Activated T-cell treated with anti-CD3 and anti-CD28 coated beads, Interleukin-2, amount 50 U/mL, for 72 hours (primary cell): ENCODE measurements at places on chromosomes 12 and 14. TPM values are rescaled to one million over a fixed set of nuclear protein-coding genes. Genes with fewer than 3 reads are reported as not detected.

Gene TUNAR
- total RNA-seq = not detected

Gene SLC5A8
- total RNA-seq = not detected

Gene PLXNC1
- total RNA-seq = 14.1 TPM

Gene TAS2R20
- total RNA-seq = 2.1 TPM

Gene IAPP
- total RNA-seq = not detected

Gene ENTPD5
- total RNA-seq = 11.7 TPM

Gene LRIG3
- total RNA-seq = 0.19 TPM

Gene C12orf50
- total RNA-seq = 0.36 TPM

Gene INHBC
- not detected for total RNA-seq

Gene SMAGP
- total RNA-seq = 0.86 TPM

- no peak overlapping the region for H3K27ac ChIP-seq
- H3K4me1 ChIP-seq = no peaks in the 10 kb centered on the region
- no peak overlapping the region for H3K4me3 ChIP-seq
- H3K27me3 ChIP-seq = peaks cover 4% of the 10 kb centered on the region
- H3K36me3 ChIP-seq = no peaks in the 10 kb centered on the region
Observed at GRCh38 chr12:106035421-106035820, 103.3 kb downstream of the NUAK1 start.

GRCh38 chr12:70880744-70881143 lies 39.8 kb downstream of the PTPRR start:
- no peak for DNase-seq
- H3K27ac ChIP-seq = no peak overlapping the region
- H3K4me1 ChIP-seq = no peaks in the 10 kb centered on the region
- no peaks in the 10 kb centered on the region for H3K36me3 ChIP-seq

DNA sequence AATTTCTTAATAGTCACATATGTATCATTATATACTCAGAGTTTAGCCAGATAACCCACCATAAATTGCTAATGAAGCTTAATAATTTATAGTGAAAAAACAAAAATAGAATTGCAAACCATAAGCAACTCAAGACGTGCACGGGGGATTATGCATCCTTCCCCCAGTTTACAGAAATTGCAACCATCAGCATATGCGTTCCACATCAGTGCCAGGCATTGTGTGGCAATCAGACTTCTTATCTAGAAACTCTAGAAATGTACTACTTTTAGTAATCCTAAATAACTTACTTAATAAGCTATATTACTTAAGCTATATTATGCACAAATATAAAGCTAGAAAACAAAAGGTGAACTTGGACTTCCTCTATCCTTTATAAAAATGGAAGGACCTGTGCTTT lies 115.8 kb downstream of the CRADD start:
- peaks cover 23% of the 10 kb centered on the region for H3K4me1 ChIP-seq
- DNase-seq = no peak
- H3K4me3 ChIP-seq = no peak overlapping the region
- peaks cover 10% of the 10 kb centered on the region for H3K36me3 ChIP-seq
- no peak overlapping the region for H3K27ac ChIP-seq
- no peaks in the 10 kb centered on the region for H3K27me3 ChIP-seq

- DNase-seq = no peak
- H3K36me3 ChIP-seq = peaks cover 4% of the 10 kb centered on the region
- peaks cover 33% of the 10 kb centered on the region for H3K27me3 ChIP-seq
- H3K4me3 ChIP-seq = no peak overlapping the region
- no peaks in the 10 kb centered on the region for H3K4me1 ChIP-seq
- no peak overlapping the region for H3K27ac ChIP-seq
Observed at GRCh38 chr12:2226641-2227040, 173.9 kb downstream of the CACNA1C start.

DNA sequence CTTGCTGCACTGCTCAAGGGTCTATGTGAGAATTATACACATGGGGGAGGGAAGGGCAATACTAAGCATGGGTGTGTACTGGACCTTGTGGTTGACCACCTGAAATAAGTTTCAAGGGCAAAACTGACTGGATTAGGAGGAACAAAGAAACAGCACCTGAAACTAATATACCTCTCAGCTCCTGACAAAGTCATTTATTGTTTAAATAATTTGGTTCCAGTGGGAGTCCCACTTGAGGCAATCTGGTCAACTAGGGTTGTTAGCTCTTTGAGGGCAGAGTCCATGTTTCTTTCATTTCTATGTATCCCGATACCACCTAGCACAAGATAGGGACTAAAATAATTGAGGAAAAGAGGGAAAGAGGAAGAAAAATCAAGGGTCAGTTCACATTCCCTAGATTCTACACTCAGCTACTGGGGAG lies 45.5 kb downstream of the STXBP6 start:
- no peak overlapping the region for H3K4me3 ChIP-seq
- H3K36me3 ChIP-seq = no peaks in the 10 kb centered on the region
- H3K27me3 ChIP-seq = peaks cover 11% of the 10 kb centered on the region
- no peak for DNase-seq
- H3K4me1 ChIP-seq = no peaks in the 10 kb centered on the region

GRCh38 chr12:12542286-12542685 lies 20.4 kb downstream of the DUSP16 start:
- no peak for DNase-seq
- H3K36me3 ChIP-seq = peaks cover 3% of the 10 kb centered on the region
- no peak overlapping the region for H3K27ac ChIP-seq
- peaks cover 20% of the 10 kb centered on the region for H3K4me1 ChIP-seq
- no peaks in the 10 kb centered on the region for H3K27me3 ChIP-seq

DNA sequence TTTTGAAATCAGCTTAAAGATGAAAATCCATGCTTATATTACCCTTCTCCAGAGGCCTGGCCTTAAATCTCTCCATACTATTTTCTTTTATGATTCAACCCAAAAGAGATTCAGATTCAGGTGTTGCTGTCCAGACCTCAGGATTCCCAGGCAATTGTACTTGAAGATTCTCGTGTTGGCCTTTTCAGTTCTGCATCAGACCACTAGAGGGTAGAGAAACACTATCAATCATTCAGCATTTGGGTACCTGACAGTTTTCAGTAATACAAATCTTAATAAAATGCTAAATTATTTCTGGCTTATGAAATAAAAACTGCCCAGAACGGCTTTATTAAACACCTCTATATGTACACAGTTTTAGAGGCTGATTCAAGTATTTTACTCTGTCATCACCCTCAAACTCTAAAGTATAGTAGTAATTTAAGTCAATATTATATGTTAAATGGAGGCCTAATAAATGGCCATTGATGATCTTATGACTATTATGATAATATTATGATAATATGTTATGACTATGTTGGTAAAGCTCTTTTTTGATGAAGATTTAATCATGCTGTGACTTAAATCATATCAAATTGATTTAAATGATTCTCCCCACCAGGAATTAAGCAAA lies 301.1 kb downstream of the DUSP6 start:
- H3K36me3 ChIP-seq = peaks cover 18% of the 10 kb centered on the region
- H3K27ac ChIP-seq = no peak overlapping the region
- H3K4me3 ChIP-seq = no peak overlapping the region
- H3K27me3 ChIP-seq = no peaks in the 10 kb centered on the region

DNA sequence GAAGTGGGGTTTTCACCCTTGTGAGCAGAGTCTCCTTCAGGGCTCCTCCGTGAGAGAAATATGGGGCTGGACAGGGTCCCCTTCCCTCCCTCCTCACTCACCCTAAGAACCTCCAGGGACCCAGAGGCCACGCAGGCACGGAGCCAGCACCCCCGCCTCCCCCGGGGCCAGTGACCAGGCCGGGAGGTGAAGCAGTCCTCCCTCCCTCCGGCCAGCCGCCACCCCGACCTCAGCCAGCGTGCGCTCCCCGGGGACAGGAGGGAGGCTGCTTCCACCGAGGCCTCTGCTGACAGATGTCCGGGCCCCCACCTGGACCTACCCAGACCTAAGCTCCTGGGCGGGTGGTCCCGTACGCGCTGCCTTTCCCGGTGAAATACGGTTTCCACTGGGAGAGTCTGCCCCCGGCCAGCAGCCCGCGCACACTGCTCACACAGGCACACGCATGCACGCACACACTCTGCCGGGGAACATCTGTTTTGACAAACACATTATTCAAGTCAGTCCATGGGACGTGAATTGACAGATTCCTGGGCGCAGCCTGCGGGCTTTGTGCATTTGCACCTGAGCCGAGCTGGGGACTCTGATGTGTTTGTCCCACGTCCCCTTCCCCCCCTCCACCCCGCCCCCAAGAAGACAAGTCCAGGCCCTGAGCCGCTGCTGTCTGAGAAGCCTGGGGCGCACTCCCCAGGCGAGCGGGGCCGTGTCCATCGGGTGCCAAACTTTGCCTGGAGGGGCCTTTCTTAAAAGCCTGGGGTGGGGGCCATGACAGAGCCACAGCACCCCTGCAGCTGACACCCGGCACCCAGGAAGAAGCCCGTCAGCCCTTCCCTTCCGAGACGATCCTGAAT lies 725 bp downstream of the RIMBP2 start:
- H3K4me1 ChIP-seq = no peaks in the 10 kb centered on the region
- peak overlapping the region; percentile 37 for H3K4me3 ChIP-seq

- no peaks in the 10 kb centered on the region for H3K27me3 ChIP-seq
- H3K27ac ChIP-seq = peak overlapping the region; percentile 80
- peaks cover 35% of the 10 kb centered on the region for H3K36me3 ChIP-seq
- peak overlapping the region; percentile 92 for H3K4me3 ChIP-seq
- DNase-seq = no peak
- H3K4me1 ChIP-seq = peaks cover 52% of the 10 kb centered on the region
Observed at GRCh38 chr12:56188778-56189098, 545 bp downstream of the SMARCC2 start.

- H3K4me3 ChIP-seq = no peak overlapping the region
- no peak for DNase-seq
- no peak overlapping the region for H3K27ac ChIP-seq
- peaks cover 9% of the 10 kb centered on the region for H3K4me1 ChIP-seq
- no peaks in the 10 kb centered on the region for H3K36me3 ChIP-seq
- H3K27me3 ChIP-seq = peaks cover 49% of the 10 kb centered on the region
Observed at GRCh38 chr12:111028830-111029229, 108.5 kb upstream of the MYL2 start.

GRCh38 chr14:87066221-87066817 lies 926.7 kb downstream of the GALC start:
- no peak overlapping the region for H3K4me3 ChIP-seq
- no peaks in the 10 kb centered on the region for H3K4me1 ChIP-seq
- no peaks in the 10 kb centered on the region for H3K27me3 ChIP-seq
- DNase-seq = no peak
- H3K27ac ChIP-seq = no peak overlapping the region

DNA sequence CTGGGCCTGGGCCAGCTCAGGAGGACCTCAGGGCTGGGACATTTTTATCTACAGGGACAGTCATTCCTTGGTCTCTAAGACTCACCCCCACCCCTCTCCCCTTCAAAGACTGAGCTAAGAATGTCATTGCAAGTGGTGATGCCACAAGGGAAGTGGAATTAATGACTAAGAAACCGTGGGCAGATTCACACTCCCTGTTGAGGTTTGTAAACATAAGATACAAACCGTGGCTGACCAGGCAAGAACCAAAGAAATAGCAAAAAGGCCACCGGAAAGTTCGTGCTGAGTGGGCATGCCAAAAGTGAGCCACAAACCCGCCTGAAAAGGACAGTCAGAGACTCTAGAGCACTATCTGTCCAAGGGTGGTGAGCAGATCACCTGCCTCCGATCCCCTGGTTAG lies 25.7 kb downstream of the NUAK1 start:
- peaks cover 11% of the 10 kb centered on the region for H3K4me1 ChIP-seq
- H3K36me3 ChIP-seq = no peaks in the 10 kb centered on the region
- H3K27ac ChIP-seq = peak overlapping the region; percentile 58
- H3K4me3 ChIP-seq = no peak overlapping the region
- H3K27me3 ChIP-seq = peaks cover 31% of the 10 kb centered on the region

GRCh38 chr12:65208964-65209654 lies 39.7 kb downstream of the LEMD3 start:
- DNase-seq = no peak
- H3K36me3 ChIP-seq = peaks cover 9% of the 10 kb centered on the region
- H3K27ac ChIP-seq = peak overlapping the region; percentile 98
- H3K27me3 ChIP-seq = no peaks in the 10 kb centered on the region
- H3K4me1 ChIP-seq = peaks cover 46% of the 10 kb centered on the region

DNA sequence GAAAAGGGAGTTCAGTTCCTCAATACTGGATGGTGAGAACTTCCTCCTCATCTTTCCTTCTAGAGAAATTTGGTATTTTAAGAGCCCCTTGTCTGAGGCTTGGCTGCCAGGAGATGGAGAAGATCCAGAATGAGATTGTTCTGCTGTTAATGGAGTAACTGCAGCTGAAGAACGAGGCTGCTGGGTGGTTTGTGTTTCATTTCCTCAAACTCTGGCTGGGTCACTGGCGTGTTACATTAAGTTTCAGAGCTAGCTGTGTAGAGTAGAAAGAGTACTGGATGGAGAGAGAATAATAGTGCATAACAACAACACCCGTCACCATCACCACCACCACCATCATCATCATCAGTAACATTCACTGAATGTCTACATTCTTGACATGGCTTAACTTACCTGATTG lies 325.0 kb upstream of the TBX3 start:
- no peak overlapping the region for H3K27ac ChIP-seq
- no peak overlapping the region for H3K4me3 ChIP-seq
- no peak for DNase-seq
- no peaks in the 10 kb centered on the region for H3K4me1 ChIP-seq
- no peaks in the 10 kb centered on the region for H3K27me3 ChIP-seq
- H3K36me3 ChIP-seq = no peaks in the 10 kb centered on the region

GRCh38 chr12:109880043-109880931 lies at the start of gene GLTP:
Gene GLTP, minus strand, starts transcription at chr12:109880541. Its CDS starts 167 bp downstream, at chr12:109880374.
- DNase-seq = peak; percentile 91
- H3K4me3 ChIP-seq = peak within 1 kb of the TSS; percentile 93
- H3K27ac ChIP-seq = peak within 1 kb of the TSS; percentile 89
- H3K27me3 ChIP-seq = no peaks in the 10 kb centered on the region

- H3K27me3 ChIP-seq = peaks cover 20% of the 10 kb centered on the region
- H3K4me1 ChIP-seq = peaks cover 34% of the 10 kb centered on the region
- peak within 1 kb of the TSS; percentile 97 for H3K4me3 ChIP-seq
- DNase-seq = peak; percentile 80
- peaks cover 3% of the 10 kb centered on the region for H3K36me3 ChIP-seq
Observed at GRCh38 chr12:116910645-116911451, at the start of gene FBXW8. Gene FBXW8, plus strand, starts transcription at chr12:116910950. Its CDS starts 88 bp downstream, at chr12:116911038.

DNA sequence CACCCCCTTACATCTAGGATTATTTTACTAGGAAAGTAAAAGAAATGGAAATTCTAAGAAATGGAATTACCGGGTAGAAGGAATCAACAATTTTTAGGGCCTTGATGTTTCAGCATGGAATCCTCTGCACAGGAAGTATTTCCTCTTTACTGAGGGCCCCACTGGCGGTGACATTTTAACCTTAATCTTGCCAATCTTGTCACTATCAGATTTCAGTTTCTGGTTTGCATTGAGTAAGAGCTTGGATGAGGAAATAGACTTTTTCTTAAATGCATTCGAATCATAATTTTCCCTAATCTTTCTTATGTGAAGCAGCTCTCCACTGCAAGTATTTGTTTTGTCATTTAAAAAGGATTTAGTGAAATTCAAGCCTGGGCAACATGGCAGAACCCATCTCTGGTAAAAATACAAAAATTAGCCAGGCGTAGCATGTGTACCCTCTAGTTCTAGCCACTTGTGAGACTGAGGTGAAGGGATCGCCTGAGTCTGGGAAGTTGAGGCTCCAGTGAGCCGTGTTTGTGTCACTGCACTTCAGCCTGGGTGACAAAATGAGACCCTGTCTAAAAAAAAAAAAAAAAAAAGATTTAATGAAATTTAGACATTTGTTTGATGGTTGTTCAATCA lies 40.7 kb downstream of the TPCN1 start:
- H3K27me3 ChIP-seq = no peaks in the 10 kb centered on the region
- H3K36me3 ChIP-seq = peaks cover 24% of the 10 kb centered on the region
- H3K4me1 ChIP-seq = peaks cover 62% of the 10 kb centered on the region
- peak; percentile 37 for DNase-seq
- H3K4me3 ChIP-seq = peak overlapping the region; percentile 60
